ENCODE measurements at places on chromosomes 3 and 15.

- DNase-seq: no peak
Measured at GRCh38 chr3:42991341-42992315, 12.5 kb downstream of the GASK1A start.

DNA sequence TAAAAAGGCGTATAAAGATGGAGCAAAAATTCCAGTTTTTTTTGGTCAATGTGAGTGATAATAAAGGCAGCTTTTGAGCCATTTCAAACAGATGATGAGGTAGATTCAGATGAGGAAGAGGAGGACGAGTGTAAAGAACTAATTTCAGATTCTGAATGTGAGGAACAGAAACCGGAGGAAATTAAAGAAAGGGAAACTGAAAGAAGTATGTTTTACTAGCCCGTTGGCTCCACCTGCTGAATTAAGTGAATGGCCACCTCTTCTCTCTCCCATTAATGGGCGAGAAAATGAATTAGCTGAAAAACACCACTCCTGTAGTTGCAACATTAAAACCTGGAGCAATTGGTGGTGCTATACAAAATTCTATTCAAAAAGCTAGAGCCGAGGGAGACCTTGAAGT is 55.4 kb downstream of the CYP19A1 start:
- peak; percentile 42 for DNase-seq

DNA sequence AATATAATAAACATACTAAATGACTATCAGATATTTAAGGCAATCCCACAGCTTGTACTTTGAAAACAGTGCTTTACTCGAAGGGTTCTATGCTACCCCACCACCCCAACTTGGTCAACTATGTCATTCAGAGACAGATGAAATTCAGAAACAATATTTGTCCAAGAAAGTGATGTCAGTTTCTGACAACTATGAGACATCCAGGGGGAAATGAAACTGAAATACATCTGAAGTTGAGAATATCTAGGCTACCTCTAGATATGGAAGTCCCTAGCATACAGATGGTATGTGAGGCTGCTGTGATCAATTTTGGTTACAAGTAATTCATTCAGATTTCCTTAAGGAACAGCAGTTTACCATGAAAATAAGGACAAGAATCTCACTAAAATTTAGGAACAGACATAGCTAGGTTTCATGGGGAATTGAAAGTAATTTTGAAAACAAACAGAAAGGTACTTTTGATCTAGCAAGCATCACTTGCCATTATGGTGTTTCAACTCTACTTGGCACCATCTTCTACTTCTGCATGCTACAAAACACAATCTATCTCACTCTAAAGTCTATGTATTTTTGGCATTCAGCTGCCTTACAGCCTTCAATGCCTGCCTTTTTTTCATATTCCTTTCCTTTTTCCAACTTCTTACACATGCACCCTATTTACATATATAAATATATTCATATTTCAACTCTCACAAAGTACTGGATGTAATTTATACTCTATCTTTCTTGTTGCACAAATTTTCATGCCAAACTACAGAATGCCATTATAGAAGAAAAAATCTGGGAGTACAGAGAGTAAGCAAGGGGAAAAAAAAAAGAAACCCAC is 21.7 kb downstream of the ATG3 start:
- peak; percentile 61 for DNase-seq

- no peak for DNase-seq
Measured at GRCh38 chr3:153974614-153975013, 146.6 kb upstream of the ARHGEF26 start.

- DNase-seq: no peak
Measured at GRCh38 chr3:129616291-129616690, 9.8 kb upstream of the PLXND1 start.

DNA sequence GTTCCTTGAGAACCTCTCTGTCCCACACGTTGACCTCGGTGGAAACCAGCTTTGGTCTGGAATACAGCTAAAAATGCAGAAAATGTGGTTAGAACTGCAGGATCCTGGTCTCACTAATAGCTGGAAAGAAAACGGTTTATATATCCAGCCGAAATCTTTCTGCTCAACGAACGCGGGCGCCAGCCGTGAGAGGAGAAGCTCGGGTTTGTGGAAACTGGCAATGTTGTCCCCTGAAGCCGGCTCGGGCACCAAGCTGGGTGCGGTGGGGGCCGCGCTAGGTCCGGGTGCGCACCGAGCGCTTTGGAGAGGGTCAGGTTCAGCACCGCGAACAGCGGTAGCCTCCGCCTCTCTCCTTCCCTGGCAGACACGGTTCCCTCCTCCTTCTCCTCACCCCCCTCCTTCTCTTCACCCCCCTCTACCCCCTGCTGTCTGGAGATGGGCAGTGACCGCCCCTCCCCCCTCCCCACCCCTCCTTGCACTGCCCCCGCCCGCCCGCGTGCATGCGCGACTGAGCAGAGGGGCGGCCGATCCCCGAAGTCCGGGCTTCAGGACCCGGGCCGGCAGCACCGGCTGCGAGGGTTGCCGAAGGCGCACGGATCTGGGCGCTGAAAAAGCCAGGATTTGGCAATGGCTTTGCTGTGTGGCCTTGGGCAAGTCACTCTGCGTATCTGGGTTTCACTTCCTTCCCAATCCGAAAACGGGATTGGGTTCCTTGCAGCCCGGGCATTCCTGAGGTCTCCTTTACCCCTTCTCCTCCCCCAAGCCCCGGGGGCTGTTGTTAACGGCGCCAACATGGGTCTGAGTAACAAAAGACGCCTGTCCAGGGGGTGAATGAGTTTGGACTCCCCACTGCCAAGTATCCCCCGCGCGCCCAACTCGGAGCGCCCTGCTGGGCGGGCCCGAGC is at the start of gene SKOR1:
TSS of gene SKOR1 (plus strand) at position 534 of the 905 bp plus-strand sequence. CDS start at position 628, 94 bp downstream.
- DNase-seq: peak; percentile 64

GRCh38 chr3:102004561-102004960 is 155.2 kb downstream of the NFKBIZ start:
- DNase-seq: no peak

DNA sequence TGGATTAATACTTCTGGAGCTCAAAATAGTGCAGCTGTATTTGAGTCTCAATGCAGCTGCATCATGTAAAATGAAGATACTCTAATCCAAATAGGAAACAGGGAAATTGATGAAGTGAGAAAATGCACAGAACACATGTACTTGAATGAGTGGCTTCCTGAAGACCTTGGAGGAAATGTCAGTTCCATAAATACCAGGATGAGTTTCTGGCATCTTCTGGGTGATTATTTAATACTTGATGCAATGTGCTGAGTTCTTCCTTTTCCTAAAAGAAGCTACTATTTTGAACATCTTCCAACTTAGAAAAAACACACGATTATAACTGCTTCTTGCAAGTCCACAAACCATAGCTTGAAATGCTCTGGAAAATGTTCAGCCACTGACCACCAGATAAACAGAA is 162.8 kb downstream of the SLC9A9 start:
- DNase-seq: no peak

DNA sequence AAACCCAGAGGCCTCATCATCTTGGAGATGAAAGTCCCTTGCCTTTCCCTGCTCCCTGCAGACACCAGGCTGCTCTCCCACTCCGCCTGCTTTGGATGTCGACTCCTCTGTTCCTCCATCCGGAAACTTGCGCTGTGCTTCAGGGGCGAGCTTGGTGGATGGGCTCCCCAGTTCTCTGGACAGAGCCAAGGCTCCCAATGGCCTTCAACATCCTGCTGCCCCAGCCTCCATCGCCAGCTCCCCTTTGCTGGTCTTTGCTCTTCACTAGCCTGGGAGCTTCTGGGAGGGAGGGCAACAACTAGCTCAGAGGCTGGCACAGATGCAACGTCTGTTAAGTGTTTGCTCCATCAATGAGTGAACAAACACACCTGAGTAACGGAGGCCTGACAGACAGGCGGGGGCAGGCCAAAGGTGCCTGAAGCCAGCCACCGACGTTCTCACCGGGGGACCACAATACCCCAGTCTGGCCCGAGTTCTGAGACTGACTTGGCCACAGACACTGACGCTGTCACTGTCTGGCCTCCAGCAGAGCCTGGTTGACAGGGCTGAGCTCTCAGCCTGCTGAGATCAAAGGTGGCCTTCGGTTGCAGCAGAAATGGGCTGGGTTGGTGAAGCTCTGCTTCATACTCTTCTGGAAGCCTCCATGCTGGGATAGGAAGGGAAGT is 39.0 kb downstream of the RGMA start:
- DNase-seq: no peak

DNA sequence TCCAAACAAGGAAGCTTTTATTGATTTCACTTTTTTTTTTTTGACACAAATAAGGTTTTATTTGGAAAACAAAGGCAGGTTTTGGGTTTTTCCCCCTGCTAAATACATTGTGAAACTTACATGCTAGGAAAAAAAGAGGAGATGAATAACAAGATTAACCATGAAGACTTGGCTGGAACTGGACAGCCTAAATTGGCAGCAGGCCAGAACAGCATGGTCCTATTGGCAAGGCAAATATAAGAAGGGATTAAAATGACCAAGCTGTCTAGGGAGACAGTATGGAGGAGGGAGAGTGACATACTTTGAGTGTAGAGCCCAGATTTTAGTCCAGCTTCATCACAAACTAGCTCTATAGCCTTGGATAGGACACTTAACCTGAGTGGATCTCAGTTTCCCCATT is 63.9 kb upstream of the BBX start:
- DNase-seq: no peak

DNA sequence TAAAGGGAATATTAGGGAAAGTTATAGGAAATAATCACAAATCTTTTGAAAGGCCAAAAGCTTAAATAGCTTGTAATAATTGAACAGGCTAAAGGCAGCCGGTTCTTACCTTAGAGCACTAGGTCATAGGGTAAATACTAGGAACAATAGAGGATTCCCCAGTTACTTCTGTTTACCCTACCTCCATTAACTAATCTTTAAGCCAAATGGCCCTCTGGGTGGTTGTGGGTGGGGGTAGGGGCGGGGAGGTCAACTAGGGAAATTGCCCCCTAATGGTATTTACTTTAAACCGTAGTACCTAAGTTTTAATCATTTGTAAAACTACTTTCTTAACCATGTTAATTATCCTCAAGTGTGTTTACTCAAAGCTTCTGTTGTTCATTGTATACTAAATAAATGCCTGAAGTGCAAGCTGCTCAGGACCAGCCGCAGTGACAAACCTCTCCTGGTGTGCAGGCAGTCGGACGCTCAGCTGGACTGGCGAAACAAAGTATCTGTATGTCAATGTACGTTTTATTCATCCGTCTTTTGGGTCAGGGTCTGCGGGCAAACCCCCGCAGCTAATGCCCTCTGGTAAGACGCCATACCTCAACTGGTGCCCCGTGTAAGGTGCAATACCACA is 18.9 kb downstream of the MAGEL2 start:
- DNase-seq: no peak

DNA sequence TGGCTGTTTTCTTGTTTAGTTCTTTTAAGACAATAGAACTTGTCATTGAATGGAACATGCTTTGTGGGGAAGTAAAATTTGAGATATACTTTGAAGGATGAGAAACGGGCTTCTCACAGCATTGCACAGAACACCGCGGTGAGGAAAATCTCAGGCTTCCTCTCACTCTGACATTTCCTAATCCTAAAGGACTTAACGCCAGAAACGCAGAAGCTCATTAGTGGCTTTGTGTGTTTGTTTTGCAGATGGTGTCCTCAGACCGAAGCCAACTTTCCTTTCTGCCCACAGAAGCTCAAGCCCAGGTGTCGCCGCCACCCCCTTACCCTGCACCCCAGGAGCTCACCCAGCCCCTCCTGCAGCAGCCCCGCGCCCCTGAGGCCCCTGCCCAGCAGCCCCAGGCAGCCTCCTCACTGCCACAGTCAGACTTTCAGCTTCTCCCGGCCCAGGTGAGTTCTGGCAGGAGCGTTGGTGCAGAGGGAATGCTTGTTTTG is 78.9 kb upstream of the BLM start:
- no peak for DNase-seq

DNA sequence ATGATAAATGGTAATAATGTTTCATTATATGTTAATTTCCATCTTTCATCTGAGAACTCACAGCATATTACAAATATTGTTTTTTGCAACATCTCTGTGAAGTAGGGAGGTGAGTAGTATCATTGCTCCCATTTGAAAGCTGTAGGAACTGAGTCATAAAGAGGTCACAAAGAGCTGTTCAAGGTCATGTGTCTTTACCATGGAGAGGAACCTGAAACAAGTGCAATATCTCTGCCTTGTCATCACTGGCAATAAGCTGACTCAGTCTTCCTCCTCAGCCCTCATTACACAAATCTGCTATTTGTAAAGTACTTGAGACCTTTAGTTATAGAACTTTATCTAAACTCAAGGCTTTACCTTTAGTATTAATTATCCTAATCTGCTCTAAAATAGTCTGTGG is 4.4 kb upstream of the ATP13A4 start:
- DNase-seq: no peak

- no peak for DNase-seq
Measured at GRCh38 chr3:125147491-125147820, 65.1 kb downstream of the SLC12A8 start.

GRCh38 chr3:142586803-142587406 is 8.4 kb upstream of the ATR start:
- no peak for DNase-seq

DNA sequence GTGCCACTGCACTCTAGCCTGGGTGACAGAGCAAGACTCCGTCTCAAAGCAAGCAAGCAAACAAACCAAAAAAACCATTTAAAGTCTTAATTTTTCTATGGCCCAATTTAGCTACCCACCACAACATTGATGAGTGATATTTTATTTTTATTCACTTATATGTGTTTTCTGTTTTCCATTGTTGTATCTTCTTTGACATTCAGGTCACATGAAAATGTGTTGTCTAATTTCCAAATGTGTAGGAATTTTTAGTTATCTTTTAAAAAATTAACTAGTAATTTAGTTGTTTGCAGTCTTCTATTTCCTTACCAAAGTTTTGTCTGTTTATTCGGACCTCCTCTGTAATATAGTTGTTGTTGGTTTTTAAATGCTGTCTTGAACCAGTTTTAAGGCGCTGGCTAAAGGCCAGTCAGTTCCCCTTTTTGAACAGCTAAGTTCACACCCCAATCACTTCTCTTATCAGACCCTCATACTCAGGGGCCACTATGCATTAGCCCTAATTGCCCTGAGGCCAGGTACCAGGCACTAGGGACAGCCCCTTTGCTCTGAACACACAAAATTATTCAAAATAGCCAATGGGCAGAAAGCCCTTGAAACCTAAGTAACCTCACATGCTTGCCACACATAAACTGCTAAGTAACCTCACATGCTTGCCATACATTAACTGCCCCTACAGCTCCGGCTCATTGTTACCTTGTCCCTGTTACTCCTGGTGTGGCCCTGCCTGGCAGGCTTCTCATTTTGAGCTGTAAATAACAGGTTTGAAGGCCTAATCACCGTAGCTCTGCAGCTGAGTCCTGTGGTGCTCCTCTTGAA is 4.3 kb upstream of the CCR4 start:
- DNase-seq: no peak

DNA sequence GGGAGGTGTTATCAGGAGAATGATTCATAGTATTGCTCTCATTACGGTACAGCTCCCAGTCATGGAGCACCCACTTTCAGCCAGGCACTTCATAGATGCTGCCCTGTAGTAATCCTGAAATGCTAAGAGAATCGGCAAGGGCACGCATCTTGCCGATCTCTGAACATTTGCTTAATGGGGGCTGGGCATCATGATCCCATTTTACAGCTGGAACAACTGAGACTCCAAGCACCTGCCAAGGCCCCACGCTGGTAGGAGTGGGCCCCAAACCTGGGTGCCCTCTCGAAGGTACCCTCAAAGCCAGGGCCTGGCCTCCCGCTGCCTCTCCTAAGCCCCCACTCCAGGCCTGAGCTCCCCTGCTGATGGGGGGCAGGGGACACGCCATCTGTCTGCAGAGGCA is 47.3 kb downstream of the RPN1 start:
- DNase-seq: no peak

- DNase-seq: no peak
Measured at GRCh38 chr15:40960151-40960885, 7.0 kb downstream of the CHAC1 start.

Measured in GM13976 (cell line).